GM12891 (cell line): ENCODE measurements at places on chromosomes 1 and 21.
A peak's percentile ranks its signal among the peaks of the same experiment; 100 is the strongest.

DNA sequence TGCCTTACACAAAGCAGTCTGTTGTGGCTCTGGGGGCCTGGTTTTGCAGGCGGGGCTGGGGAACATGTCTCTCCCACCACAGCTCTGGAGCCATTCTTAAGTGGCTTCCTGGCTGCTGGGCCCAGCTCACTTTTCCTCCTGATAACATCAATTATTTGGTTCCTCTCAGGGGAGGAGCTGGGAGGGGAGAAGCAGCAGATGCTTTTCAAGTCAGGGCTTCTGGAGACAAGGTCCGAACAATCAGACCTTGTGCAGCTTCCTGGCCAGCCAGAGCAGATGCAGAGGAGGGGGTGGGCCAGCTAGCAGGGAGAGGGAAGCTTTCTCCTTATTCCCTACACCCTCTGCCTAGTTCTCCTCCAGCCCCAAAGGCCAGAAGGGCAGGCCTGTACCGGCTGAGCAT is 3.7 kb upstream of the PAQR6 start:
- no peak for DNase-seq

DNA sequence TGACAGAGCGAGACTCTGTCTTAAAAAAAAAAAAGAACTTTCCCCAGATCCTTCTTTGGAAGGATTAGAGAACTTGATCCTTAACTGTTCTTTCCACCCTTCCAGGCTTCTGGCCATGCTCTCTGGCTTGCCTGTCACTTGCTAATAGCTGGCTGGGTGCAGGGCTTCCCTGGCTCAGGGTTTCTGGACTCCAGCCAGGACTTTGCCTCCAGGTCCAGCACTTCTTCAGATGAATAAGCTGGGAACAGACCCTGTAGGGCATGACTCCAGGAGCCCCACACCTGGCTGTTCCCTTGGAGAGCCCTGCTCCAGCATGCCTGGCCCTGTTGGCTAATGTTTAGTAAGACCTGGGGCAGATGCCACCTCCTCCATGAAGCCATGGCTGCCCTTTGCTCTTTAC is 3.3 kb upstream of the NT5C1A start:
- no peak for DNase-seq

DNA sequence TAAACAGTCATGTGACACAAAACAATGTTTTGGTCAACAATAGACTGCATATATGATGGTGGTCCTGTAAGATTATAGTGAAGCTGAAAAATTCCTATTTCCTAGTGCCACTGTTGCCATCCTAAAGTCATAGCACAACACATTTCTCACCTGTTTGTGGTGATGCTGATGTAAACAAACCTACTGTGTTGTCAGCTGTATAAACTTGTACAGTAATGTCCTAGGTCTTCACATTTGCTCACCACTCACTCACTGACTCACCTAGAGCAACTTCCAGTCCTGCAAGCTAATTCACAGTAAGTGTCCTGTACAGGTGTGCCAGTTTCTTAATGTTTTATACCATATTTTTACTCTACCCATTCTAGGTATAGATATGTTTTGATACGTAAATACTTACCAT is 326.1 kb upstream of the USP24 start:
- no peak for DNase-seq

GRCh38 chr1:208027861-208028260 is 116.9 kb upstream of the CD34 start:
- DNase-seq = no peak

DNA sequence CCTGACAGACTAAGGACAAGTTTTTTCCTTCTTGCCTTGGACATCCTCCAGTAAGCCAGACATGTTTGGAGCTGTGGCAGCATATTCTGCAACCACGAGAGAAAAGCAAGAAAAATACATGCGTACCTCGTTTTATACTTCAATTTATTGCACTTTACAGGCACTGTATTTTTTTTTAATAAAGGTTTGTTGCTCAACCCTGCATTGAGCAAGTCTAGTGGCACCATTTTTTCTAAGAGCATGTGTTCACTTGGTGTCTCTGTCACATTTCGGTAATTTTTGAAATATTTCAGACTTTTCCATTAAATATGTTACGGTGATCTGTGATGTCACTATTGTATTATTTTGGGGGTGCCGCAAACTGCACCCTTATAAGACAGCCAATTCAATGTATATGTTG is 2.1 kb upstream of the SSX2IP start:
- DNase-seq = no peak

GRCh38 chr21:21045518-21045917 is 47.3 kb downstream of the NCAM2 start:
- DNase-seq = no peak

DNA sequence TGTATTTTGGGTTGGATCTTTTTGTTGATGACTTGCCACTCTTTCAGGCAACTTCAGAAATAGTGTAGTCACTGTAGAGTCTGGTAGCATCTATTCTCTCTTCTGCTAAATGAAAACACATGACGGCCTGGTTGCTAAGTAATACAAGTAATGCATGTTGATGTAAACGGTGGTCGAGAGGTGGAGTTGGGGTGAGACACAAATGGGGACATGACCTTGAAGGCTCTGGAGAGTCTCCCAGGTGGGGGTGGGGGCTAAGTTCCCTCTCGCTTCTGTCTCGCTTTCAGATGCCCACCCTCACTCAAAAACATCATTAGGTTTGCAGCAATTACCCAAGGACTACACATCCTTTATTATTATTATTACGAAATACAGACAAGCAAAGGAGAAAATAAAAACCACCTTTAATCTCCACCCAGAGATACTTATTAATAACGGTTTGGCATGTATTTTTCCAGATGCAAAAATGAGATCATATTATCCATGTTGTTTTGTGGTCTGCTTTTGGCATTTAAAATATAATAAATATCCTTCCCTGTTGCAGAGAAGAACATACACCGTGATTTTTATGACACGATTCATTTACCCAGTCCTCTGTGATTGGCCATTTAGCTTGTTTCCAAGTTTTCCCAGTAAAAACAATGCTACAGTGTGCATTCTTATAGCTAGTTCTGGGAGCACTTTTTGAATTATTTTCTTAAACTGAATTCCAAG is 138.1 kb downstream of the MIS18A start:
- DNase-seq = no peak

DNA sequence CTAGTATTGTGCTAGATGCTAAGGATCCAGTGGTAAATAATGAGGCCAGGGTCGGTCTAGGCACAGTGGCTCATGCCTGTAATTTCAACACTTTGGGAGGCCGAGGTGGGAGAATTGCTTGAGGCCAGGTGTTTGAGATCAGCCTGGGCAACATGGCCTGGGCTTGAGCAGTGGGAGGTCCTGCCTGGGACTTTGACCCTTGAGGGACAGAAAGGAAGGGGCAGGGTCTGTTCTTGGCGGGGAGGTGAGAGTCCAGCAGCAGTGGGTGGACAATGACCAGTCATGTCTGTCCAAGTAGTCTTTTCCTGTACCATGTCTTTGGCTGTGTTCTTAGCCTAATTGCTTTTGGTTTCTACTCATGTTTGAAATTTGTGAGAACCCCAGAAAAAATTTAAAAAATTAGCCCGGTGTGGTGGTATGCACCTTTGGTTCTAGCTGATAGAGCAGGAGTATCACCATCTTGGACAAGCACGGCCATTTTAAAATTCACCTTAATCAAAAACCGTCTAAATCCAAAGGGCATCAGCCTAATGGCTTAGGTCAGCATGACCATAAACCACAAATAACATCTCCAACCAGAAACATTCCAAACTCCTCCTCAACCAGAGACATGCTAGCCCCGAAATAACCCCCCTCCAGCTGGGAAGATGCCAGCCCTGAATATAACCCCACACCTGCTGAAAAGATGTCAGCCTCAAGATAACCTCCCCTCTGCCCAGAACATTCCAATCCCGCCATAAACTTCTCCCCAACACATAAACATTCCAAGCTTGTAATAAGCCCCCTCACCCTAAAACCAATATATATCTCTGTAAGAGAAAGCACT is 6.8 kb upstream of the AK2 start:
- no peak for DNase-seq

GRCh38 chr1:235127732-235128455 is 743 bp downstream of the TOMM20 start:
- DNase-seq = no peak

DNA sequence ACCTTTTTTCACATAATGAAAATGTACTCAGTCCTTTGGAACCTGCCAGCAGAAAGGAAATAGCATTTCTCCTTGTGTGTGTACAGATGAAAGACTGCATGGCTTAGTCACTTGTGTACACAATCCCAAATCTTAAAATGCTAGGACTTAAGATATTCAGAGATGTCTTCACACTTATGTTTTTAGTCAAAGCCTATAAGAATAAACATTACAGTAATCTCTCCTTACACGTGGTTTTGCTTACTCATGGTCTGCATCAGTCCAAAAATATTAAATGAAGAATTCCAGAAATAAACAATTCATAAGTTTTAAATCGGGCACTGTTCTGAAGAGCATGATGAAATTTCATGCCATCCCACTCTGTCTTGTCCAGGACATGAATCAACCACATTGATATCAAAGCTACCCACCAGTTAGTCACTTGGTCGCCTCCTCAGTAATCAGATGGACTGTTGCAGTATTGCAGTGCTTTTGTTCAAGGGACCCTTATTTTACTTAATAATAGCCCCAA is 75.7 kb upstream of the RRP15 start:
- DNase-seq = no peak

DNA sequence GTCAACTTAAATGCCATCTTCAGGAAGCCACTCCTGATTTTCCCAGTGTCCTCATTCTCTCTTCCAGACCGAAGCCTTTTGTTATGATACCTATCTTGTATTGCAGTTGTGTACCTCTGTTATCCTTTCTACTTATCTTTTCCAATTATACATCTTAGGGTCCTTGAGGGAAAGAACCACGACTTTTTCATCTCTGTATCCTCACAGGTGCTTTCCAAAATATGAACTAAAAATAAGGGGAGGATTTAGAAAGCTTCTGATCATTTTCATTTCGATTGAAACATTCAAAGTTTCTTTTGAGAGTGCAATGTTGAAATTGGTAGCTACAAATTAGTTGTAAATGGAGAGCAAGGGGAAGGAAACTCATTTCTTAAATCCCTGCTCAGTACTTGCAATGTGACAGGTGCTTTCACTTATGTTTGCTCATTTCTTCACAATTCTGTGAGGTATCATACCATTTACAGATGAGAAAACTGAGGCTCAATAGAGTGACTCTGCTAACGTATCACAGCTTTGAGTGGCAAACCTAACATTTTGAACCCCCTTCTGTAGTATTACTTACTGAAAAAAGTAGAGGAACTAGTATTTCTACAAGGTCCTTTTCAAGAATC is 24.2 kb downstream of the SLC19A2 start:
- DNase-seq = no peak

DNA sequence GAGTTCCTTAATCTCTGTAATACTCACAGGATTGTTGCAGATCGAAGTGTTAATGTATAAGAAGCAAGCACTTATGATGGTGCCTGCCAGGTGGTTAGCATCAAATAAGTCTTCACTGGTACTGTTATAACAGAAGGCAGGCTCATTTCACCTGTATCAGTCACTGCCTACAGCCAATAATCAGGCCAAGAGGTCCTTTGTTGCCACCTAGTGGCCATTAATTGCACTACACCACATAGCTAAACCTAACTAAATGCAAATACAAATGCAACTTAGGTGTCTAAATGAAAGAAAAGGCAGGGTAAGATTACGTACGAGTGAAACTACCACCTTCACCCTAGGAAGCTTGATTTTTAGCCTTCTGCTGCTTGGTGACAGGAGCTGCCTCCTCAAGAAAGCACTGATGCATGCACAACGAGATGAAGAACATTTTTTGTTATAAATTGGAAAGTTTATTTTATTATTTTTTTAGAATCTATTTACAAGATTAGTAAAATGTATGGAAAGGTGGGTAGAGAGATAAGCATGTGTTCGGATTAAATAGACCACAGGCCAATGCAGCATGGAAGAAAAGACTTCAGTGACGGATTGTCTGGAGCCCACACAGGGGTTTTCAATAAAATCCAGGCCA is 334.8 kb upstream of the CAMK1G start:
- peak; percentile 18 for DNase-seq

GRCh38 chr21:37742532-37742931 is 173.7 kb downstream of the KCNJ6 start:
- DNase-seq = no peak

- DNase-seq = no peak
These were observed 934 bp downstream of the SCP2 start for GRCh38 chr1:52928015-52928404.

DNA sequence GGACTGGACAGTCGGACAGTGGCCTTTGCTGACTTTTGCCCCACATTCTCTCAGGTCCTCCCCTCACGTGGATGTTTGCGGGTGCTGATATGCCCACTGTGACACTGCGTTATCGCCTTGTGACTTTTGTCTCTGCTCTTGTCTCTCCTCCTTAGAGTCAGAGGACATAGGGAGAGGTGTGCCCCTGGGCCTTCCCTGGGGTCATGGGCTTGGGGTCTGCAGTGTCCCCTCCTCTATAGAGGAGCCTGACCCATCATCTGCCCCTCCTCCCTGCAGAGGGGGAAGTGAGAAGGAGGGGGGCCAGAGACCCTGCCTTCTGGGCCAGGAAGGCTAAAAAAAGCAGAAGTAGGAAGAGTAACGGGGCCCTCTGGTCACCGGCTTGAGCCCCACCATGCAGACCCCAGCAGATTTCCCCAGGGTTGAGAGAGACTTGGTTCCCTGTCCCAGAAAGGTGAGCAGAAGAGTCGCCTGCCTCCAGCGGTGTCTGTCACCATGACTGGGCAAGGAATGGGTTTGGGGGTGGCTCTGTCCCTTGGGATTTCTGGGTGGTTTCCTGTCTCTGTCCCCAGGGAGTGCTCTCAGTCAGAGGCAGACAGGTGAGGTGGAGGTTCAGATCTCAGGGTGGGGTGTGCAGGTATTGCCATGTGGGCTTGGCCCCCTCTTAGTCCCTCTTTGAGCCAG is 13.3 kb downstream of the RPS6KA1 start:
- no peak for DNase-seq

GRCh38 chr21:8989261-8989711 is 1532.1 kb upstream of the TPTE start:
- no peak for DNase-seq

GRCh38 chr21:17386498-17386897 is 126.3 kb upstream of the CXADR start:
- no peak for DNase-seq

DNA sequence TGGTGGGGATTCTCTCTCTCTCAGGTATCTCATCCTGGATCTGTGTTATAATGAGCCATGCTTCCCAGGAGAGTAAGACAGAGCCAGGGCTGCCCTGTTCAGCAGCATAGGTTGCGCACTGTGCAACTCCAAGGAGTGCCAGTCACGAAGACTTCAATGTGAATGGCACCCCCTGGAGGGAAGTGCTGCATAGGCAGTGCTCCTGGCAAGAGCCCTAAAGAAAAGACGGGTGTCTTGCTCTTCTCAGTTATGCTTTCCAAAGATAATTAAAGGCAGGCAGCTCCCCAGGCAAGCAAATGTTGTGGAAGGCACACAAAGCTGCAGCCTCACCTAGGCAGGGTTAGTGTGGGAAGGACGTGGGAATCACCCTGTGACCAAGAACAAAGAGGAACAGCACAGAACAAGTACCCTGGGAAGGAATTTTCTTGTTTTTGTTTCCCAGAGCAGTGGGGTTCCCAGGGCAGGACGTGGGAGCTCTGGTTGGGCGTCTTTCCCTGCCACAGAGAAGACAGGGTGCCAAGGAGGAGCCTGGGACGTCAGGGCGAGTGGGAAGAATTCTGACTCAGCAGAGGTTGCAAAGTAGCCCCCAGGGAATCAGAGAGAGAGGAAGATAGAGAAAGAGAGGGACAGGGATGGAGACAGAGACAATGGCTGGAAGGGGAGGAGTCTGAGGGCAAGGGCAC is 120.9 kb downstream of the KCNN3 start:
- DNase-seq = no peak
